Stimulated activated CD8-positive, alpha-beta memory T cell treated with anti-CD3 and anti-CD28 coated beads, Interleukin-15, amount 100 ng/mL, for 48 hours (primary cell): ENCODE measurements at places on chromosomes 5 and 9.

DNA sequence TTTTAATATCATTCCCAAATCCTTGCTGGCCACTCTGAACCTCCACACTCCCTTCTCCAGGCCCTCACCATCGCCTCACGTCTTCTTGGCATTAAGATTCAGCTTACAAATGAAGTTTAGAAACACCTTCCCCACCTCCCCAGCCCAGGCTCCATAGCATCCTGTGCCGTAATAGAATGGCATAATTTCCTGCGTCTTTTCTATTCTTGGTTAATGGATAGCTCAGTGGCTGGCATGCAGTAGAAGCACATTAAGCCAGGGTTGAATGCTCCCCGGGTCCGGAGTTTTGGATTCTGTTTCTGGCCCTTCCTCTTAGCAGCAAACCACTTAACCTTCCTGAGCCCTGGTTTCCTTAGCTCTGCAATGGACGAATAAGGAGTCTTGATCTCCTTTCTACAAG, 13.8 kb downstream of the WWC1 start:
- DNase-seq, result no peak

DNA sequence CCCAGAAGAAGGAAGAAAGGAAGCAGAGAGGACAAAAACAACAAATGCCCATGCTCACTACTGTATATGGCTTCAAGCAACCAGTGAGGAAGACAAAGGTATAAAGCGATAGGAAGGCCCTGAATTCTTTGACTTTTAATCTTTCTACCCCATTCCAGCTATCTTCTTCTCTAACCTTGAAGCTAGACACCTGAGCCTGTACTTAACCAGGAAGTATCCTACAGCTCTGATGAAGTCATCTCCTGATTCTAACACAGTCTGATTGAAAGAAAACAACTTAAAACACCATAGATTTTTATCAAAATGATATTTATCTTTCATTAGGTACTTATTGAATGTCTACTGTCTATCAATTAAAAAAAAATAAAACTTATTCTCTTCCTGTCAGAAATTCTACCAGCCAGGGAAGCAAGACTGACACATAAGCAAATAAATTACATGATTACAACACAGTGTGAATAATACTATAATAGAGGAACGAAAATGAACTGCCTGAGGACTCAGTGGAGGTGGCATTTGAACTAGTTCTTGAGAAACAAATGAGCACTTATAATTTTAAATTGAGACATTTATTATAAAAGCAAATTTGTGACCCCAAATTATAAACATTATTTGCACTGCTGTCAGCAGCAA, 123.3 kb upstream of the ELL2 start:
- DNase-seq, result no peak

- no peak for DNase-seq
Observed at GRCh38 chr5:98510143-98510985, 263.1 kb upstream of the RGMB start.

DNA sequence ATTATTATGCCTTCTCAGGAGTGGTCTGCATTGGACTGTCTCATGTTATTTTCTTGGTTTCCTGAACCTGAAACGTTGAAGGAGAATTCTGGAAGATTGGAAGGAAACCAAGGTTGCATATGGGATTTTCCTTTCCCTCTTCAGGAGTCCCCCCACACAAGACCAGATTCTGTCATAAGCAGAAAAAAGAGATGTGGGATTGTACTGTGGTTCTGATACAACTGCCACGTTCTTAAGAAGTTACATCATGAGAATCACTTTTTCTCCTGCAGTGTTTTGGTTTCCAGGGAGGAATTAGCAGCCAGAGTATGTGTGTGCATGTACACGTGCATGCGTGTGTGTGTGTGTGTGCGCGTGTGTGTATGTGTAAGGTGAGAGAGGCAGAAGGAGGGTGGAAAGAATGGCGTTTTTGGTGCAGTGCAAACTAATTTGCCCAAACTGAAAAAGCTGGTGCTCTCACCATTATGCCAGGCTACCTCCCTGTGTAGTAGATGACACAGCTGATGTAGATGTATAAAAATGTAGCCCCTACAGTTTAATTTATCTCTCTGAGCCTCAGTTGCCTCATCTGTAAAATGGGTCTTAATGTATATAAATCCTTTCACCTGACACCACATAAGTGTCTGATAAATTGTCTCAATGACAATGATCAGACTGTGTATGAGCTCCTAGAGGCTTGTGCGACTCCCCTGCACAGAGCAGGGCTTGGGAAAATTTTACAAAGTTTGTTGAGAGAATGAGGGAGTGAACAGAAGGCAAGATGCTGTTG, 38.6 kb downstream of the RALGPS1 start:
- DNase-seq, result no peak

DNA sequence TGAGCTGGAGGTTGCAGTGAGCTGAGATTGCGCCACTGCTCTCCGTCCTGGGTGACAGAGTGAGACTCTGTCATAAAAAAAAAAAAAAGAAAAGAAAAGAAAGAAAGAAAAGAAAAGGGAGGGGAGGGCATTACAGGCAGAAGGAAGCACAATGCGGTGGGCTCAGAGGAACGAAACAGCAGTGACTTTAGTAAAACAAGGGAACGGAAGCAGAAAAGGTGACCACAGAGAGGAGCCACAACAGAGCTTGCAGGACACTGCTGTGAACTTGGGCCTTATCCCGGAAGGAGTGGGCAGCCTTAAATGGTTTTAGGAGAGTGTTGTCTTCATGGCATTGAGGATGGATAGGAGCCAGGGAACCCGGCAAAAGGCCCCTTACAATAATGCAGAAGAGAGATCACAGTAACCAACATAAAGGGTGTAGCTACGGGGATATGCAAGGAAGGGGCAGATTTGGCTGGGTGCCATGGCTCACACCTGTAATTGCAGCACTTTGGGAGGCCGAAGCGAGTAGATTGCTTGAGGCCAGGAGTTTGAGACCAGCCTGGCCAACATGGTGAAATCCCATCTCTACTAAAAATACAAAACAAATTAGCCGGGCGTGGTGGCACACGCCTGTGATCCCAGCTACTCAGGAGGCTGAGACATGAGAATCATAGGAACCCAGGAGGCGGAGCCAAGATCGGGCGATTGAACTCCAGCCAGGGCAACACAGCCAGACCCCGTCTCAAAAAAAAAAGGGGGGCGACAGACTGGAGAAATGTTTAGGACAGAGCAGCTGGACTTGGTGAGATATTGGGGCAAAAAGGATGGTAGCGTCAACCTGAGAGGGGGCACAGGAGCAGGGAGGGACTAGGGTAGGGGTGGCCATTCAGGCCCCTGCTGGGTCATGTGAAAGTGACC, 83.9 kb upstream of the ZBTB43 start:
- DNase-seq, result no peak
